Neural progenitor cell (in vitro differentiated cells): ENCODE measurements at places on chromosomes 5 and 9.

GRCh38 chr5:97418462-97418861, 235.4 kb upstream of the RIOK2 start:
- DNase-seq: no peak

DNA sequence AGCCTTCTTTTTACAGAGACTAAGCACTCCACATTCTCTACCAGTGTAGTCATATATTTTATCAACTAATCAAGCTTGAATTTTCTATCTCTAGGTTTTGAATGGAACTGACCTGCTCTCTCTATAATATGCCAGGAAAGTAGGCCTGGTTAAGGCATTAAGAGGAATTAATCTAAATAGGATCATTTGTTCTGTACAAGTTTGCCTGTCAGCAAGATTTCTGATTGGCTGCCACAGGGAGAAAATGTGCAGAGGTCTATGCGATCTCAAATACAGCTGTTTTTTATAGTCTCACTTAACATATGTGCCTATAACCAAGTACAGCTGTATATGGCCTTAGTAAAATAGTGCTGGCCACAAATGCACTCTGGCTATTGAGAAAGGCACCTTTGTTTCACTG, 418.8 kb downstream of the KDM4C start:
- DNase-seq: no peak

DNA sequence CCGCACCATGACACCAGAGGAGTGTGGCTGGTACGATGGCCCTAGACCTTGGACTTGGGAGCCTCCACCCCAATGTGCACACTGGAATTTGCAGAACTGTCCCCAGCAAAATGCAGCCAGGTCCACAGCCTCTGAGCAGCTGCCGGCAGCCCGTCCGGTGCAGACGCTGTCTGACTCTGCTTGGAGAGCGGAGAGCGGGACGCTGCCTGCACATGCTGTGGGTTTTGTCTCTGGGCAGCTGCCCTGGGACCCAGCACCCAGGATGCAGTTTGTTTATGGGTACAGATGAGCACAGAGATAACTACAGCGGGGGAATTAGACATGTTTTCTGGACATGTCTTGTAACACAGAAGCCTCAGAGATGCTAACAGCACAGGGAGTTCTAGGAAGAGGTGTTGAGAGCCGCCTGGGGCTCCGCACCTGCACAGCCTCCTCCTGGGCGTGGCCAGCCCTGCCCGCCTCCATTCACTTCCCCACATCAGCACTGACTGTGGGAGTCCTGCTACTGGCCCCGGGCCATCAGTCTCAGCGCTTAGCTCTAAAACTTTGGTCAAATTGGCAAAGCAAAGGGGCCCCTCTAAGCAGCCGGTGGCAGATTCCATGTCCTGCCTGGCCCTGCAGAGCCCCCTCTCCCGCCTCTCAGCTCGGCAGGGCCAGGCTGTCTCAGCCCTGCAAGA, 159.6 kb downstream of the IRX2 start:
- peak; percentile 11 for DNase-seq

- DNase-seq: no peak
These were observed 11.1 kb downstream of the FGF1 start for GRCh38 chr5:142674531-142675469.

- no peak for DNase-seq
These were observed 848.0 kb downstream of the PTPRD start for GRCh38 chr9:9764821-9765220.

GRCh38 chr5:90368454-90369246, 40.9 kb downstream of the CETN3 start:
- no peak for DNase-seq

- no peak for DNase-seq
These were observed 20.2 kb upstream of the SUB1 start for GRCh38 chr5:32565145-32565544.

DNA sequence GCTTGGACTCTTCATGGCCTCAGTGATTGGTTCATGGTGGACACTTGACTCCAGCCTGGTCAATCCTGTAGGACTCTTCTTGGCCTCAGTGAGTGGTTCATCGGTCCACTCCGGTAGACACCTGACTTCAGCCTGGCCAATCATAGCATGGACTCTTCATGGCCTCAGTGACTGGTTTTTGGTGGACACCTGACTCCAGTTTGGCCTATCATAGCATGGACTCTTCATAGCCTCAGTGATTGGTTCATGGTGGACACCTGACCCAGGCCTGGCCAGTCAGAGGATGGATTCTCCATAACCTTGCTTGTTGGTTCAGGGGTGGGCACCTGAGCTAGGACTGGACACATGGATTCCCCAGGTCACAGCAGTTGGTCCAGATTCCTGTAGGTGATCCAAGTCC, 106.0 kb upstream of the ERCC6L2 start:
- no peak for DNase-seq

DNA sequence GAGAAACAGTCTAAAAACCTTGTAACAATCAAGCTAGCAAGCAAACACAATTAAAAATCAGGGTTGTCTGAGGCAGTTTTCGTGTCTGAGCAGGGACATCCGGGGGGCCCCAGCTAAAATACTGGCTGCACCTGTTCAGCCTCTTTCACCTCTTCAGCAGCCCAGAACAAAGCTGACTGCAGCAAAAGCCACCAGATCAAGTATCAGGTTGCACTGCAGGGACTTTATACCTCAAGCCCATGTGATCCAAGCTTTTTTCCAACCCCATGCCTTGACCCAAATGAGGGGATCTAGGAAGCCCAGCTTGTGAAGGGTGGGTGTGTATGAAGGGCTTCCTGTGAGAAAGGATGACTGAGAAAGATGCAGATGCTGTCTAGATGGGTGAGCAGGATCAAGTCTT, 133.4 kb downstream of the SEMA6A start:
- DNase-seq: peak; percentile 44

GRCh38 chr5:128402506-128402905, 135.5 kb downstream of the FBN2 start:
- DNase-seq: peak; percentile 43

GRCh38 chr5:96648023-96648422, 14.2 kb upstream of the CAST start:
- DNase-seq: no peak

DNA sequence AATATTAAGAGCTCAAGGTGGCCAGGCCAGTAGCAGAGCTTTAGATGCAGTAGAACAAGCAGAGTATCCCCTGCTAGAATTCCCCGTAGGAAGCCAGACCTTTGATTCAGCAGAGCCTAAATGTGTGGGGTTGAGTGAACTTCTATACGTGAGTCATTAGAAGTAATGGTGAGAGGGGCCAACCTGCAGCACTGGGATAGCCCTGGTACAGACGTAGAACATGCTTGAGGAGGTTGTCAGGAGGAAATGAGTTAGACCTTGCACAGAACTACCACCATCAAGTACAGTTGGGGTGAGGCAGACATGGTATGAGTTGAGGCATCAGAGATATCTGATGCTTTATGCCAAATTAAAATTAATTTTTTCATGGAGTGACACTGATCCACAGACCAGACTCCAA, 42.0 kb downstream of the PDCD1LG2 start:
- no peak for DNase-seq

- DNase-seq: no peak
These were observed 691.4 kb upstream of the RIOK2 start for GRCh38 chr5:97874491-97874890.
